ENCODE measurements at places on chromosomes 3 and 15.

GRCh38 chr3:169150343-169150742 is 513.2 kb downstream of the MECOM start:
- DNase-seq: no peak

- DNase-seq: no peak
Observed at GRCh38 chr3:150874666-150875219, 30.5 kb downstream of the MINDY4B start.

DNA sequence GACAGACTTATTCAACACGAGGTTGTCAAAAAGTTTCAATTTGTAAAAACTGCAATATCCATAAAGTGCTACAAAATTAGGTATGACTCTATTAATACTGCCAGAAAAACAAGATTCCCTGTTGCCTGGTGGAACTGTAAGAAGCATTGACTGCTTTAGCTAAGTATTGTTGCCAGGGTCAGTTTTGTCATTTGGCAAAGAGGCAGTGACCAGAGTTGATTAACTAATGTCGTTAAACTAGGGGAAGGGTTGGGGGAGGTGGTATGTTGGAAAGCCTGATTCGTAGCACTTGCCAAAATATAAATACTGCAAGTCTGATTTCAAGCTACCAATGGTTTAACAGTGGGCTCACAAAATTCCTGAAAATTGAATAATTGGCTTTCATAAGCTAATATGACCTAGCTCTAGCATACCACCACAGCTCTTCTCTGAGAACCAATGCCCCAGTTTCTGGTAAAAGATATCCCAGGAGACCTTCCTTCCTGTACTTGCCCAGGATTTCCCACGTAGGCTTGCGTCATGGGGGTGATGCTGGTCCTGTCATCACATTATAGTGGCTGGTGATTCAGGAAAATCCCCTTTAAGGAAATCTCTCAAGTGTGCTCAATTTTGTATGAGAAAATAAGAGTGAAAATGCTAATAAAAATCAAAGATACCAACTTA is 266.4 kb upstream of the TBC1D5 start:
- no peak for DNase-seq

DNA sequence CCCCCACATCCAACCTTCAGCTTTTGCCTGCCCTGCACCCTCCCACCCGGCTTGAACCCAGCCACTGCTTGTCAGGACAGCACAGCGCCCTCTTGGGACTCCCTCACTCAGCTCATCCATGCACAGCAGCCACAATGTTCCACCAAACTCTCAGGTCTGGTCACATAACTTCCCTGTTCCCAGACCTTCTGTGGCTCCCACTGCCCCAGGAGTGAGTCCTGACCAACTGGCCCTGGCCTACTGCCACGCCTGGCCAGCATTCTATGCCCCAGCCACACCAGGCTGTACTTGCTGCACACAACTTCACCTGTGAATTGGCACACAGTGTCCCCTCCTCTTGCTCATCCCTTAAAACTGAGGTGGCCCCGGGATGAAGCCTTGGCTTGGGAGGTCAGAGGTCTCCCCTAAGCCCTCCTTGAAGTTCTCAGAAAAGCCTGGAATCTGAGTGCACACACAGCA is 21.0 kb downstream of the PLXNB1 start:
- DNase-seq: no peak

GRCh38 chr3:169662132-169662842 is 1.2 kb downstream of the MECOM start:
- DNase-seq: no peak

- DNase-seq: no peak
Observed at GRCh38 chr3:82079335-82079890, 318.0 kb upstream of the GBE1 start.

DNA sequence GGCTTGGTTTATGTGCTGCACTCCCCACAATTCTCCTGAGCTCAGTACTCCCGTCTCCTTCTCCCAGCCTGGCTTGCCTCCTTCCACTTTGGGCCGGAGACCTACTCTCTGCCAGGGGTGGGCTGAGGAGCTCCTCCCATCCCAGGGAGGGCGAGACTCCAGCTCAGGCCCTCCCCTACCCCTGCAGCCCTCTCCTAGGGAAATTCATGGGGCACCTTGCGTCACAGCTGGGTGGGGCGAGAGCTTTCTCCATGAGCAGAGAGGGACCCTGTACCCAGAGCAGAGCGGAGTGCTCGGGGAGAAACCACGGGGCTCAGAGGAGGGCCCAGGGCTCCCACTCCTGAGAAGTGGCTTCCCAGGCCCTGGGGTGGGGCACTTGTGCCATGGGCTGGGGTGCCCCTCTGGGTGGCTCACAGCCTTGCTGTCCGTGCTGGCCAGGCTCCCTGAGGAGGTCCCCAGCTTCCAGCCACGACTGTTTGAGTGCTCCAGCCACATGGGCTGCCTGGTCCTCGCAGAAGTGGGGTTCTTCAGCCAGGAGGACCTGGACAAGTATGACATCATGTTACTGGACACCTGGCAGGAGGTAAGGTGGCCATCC is 13.3 kb downstream of the VILL start:
- DNase-seq: no peak

Measured in hematopoietic multipotent progenitor cell treated with erythropoietin and hydrocortisone succinate and interleukin-3 and kit ligand, for 15 days (in vitro differentiated cells).